ENCODE measurements at places on chromosomes 13 and 19. TPM values are rescaled to one million over a fixed set of nuclear protein-coding genes. Genes with fewer than 3 reads are reported as not detected.

GRCh38 chr13:68895696-68896095, 1211.9 kb upstream of the ATXN8OS start:
- H3K4me3 ChIP-seq, result no peak overlapping the region
- no peaks in the 10 kb centered on the region for H3K27me3 ChIP-seq
- no peak overlapping the region for H3K27ac ChIP-seq

DNA sequence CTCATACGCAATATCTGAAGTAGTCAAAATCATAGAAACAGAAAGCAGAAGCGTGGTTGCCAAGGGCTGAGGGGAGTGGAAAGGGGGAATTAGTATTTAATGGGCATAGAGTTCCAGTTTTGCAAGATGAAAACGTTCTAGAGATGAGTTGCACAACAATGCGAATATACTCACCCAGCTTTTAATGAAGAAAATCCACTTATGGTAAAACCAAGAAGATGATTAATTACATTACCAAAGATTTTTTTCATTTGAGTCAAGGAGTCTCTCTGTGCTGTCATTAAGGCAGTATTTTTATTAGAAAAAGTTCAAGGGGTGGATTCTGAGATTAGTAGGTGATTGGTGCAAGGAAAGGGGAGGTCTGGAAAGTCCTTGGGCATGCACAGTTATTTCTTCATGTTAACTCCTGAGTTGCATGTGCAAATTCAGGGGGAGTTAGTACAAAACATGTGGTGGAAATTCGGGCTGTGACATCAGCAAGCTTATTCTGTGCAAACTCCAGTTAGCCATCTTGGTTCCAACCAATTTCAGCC, 6.9 kb upstream of the CBY2 start:
- H3K4me1 ChIP-seq, result no peaks in the 10 kb centered on the region
- no peaks in the 10 kb centered on the region for H3K36me3 ChIP-seq
- H3K27me3 ChIP-seq, result no peaks in the 10 kb centered on the region
- no peak overlapping the region for H3K4me3 ChIP-seq

DNA sequence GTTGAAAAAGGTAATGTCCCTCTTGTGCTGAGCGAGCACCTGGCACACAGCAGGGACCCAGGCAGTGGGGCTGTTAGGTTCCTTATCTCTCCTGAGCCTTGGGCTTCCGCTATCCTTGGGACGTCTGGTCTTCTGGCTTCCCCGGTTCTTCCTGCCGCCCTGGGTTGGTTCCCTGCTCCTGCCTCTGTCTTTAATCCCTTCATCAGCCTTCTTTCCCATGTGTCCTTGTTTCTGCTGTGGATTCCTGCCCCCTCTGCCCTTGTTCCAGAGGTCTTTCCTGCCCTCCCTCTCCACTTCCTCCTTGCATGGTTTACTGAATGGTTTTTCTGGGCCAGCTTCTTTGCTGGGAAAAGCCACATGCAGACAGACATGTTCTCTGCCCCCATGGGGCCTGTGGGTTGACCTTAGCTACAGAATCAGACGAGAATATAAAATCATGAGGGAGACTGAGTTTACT, 2.6 kb downstream of the EPN1 start:
- no peak for DNase-seq
- no peak overlapping the region for H3K27ac ChIP-seq
- no peak overlapping the region for H3K4me3 ChIP-seq
- H3K36me3 ChIP-seq, result peaks cover 24% of the 10 kb centered on the region
- no peaks in the 10 kb centered on the region for H3K27me3 ChIP-seq

DNA sequence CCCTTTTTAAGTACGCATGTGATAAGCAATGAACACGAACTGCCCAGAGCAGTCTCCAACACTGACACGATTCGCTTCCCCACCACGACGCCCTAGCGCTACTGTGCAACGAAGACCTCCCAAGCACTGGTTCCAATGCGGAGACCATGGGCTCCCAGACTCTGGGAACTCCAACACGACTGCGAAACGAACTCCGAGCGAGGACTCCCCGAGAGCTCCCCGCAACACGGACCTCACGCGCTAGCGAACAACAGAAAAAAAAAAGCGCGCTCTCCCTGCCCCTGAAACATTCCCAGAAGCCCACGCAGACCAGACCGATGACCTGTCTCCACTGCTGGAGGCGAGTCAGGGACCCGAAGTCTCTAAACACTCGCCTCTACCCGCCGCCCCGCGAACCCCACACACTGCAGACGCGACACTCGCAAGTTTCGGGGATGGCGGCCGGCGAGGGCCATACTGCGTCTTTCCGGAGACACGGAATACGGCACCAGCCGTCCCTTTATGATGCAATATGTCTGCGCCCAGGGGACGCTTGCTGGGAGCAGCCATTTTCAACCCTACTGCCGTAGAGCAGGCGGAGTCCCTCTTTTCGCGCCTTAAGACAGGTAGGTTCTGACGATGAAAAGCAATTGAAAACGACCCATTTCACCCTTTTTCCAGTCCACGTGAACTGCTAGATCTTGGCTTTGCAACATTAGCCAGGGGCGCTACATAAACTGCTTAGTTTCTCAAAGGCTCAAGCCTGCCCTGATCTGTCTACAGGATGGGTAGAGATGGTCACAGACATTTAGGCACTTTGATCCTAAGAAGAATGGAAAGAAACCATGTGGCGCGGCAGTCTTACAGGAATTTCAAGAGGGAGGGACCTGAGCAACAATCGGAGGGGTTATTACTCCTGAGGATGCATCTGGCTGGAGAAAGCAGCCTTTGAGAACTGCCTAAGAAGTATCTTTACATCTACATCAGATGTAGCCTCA, at the start of gene ZNF577:
Gene ZNF577, minus strand, starts transcription at position 430 of the 977 bp plus-strand sequence. CDS start 7,569 bp downstream, outside the sequence.
- H3K27me3 ChIP-seq, result no peaks in the 10 kb centered on the region
- peak; percentile 93 for DNase-seq
- H3K4me3 ChIP-seq, result peak within 1 kb of the TSS; percentile 22
- H3K4me1 ChIP-seq, result peaks cover 8% of the 10 kb centered on the region
- peak within 1 kb of the TSS; percentile 54 for H3K27ac ChIP-seq

TMEM147 gene
- total RNA-seq, result 202 TPM
